Effector memory CD4-positive, alpha-beta T cell (primary cell): ENCODE measurements at places on chromosomes 1 and 21.

- peak; percentile 64 for DNase-seq
- H3K27me3 ChIP-seq: no peaks in the 10 kb centered on the region
- H3K4me3 ChIP-seq: peak within 1 kb of the TSS; percentile 95
- peaks cover 33% of the 10 kb centered on the region for H3K4me1 ChIP-seq
- H3K36me3 ChIP-seq: peaks cover 18% of the 10 kb centered on the region
These were observed at the start of gene KLHL17 for GRCh38 chr1:960363-961131. KLHL17 (plus strand) TSS chr1:960584; CDS start chr1:960694, 110 bp downstream.

- DNase-seq: no peak
- peaks cover 3% of the 10 kb centered on the region for H3K27me3 ChIP-seq
- H3K4me1 ChIP-seq: no peaks in the 10 kb centered on the region
- no peak overlapping the region for H3K4me3 ChIP-seq
- no peak overlapping the region for H3K27ac ChIP-seq
- no peaks in the 10 kb centered on the region for H3K36me3 ChIP-seq
These were observed 7.0 kb downstream of the TMEM61 start for GRCh38 chr1:54987427-54987826.

DNA sequence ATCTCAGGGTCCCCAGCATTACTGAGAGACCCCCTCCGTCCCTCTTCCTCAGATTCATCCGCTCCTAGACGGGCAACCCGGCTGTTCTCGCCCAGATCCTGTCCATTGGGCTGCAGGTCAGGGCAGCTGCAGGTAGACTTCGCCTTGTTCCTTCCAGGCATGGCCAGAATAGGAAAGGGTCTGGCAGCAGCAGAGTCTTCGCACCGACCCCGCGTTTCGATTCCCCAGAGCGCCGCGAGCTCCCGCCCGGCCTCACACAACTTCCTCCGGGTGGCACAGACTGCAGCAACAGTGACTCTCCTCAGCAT, 265 bp downstream of the NRDC start:
- H3K36me3 ChIP-seq: no peaks in the 10 kb centered on the region
- H3K27me3 ChIP-seq: no peaks in the 10 kb centered on the region
- peaks cover 22% of the 10 kb centered on the region for H3K4me1 ChIP-seq

DNA sequence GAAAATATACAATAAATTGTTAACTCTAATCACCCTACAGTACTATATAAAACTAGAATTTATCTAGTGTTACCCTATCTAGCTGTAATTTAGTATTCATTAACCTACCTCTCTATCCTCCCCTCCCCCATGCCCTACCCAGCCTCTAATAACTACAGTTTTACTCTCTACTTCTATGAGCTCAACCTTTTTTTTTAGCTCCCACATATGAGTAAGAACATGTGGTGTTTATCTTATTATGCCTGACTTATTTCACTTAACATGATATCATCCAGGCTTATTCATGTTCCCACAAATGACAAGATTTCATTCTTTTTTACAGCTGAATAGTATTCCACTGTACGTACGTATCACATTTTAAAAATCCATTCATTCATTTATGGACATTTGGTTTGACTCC, 46.0 kb upstream of the WARS2 start:
- no peaks in the 10 kb centered on the region for H3K36me3 ChIP-seq
- H3K4me1 ChIP-seq: no peaks in the 10 kb centered on the region
- no peak overlapping the region for H3K27ac ChIP-seq
- no peaks in the 10 kb centered on the region for H3K27me3 ChIP-seq
- no peak overlapping the region for H3K4me3 ChIP-seq

- H3K27ac ChIP-seq: no peak overlapping the region
- H3K4me1 ChIP-seq: no peaks in the 10 kb centered on the region
- H3K4me3 ChIP-seq: no peak overlapping the region
- no peaks in the 10 kb centered on the region for H3K27me3 ChIP-seq
These were observed 264.6 kb downstream of the HHIPL2 start for GRCh38 chr1:222283147-222283768.
